ENCODE measurements at places on chromosomes 3 and 15.

GRCh38 chr15:32029409-32029861, 880 bp upstream of the CHRNA7 start:
- no peak for DNase-seq

- no peak for DNase-seq
These were observed 950 bp upstream of the CNTN4 start for GRCh38 chr3:2097641-2098191.

DNA sequence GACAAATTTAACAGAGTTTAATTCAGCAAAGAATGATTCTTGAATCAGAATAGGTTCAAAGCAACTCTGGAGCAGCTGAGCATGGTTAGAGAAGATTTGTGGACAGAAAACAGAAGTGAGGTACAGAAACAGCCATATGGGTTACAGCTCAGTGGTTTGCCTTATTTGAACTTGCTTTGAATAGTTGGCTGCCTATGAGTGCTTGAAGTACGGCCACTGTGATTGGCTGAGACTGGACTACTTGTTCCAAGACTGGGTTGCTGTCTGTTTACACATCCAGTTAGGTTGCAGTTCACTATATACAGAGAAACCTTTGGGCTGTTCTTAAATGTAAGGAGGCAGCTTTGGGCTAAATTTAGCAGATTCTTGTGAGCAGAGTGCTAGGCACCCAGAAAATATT, 79.4 kb upstream of the CADPS start:
- DNase-seq = no peak

DNA sequence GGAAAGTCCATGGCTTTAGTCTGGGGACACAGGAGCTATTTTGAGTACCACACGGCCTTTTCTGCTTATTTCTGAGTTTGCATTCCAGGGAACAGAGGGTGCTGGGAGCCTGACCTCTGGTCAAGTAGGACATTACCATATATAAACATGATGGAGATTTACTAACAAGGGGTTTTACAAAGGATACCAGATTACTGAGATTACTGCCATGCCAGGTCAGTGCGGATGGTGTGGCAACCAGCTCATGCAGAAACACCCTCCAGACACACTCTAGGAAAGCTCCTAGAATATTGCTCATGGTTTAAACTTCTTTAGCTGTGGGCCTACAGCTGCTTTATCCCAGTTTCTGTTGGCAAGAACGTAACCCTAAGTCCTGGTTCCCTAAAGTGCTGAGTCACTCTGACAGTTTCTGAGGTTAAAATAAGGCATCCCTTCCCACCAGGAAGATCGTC, 54.3 kb upstream of the AGTR1 start:
- peak; percentile 70 for DNase-seq

DNA sequence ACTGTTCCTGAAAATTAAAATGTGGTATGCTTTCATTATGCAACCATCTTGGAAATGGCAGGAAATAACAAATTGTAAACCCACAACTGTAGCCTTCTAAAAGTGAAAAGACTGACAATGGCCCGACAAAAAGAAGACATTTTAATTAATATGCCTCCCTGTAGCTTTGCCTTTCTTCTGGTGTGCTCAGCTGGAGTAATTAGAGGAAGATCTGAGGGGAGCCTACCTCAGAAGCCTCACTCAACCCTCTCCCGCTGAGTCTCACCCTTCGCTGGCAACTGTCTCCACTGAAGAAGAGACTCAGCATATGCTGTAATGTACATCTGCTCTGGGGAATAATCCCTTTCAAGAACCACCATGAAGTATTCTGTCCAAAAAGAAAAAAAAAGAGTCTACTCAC, 104.7 kb upstream of the SETMAR start:
- no peak for DNase-seq

DNA sequence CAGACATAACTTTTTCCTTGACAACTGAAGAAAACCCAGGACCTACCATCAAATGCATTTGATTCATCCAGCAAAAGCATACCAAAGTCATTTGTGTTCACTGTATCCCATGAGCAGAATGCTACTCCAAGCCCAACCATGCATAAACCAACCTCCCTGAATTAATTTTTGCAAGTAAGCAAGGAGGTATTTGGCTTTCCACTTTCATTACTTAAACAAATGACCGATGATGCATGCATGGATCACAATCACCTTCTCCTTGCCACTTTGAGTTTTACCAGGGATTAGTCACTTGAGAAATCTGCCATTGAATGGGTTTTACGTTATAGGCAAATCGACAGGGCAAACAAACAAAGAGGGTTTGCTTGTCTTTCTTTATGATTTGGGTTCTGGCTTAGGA, 214.8 kb downstream of the FMN1 start:
- DNase-seq = no peak

GRCh38 chr3:65500398-65501306, 538.1 kb downstream of the MAGI1 start:
- DNase-seq = no peak

- DNase-seq = no peak
These were observed 17.9 kb upstream of the SATB1 start for GRCh38 chr3:18442756-18443664.

- DNase-seq = no peak
These were observed 71.0 kb downstream of the TP63 start for GRCh38 chr3:189702066-189702646.

DNA sequence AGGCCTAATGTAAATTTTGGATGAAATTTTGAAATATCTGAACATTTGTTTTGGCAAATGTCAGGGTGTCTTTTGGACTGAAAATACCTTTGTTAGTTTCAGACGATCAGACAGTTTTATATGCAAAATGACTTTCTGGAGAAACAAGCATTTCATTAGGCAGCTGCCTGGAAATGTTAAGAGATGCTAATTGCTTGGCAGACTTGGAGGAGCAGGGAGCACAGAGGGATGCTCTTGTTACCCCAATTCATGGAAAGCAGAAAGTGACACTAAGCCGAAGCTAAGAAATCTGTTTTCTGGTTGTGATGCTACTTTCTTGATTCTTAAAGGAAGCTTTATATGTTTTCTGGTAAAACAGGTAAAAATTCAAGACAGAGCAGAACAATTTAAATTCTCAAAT, 204.3 kb upstream of the GBE1 start:
- no peak for DNase-seq

GRCh38 chr3:181581656-181582055, 130.1 kb upstream of the SOX2 start:
- DNase-seq = no peak

- DNase-seq = no peak
These were observed 10.2 kb downstream of the FAM162A start for GRCh38 chr3:122394173-122394572.

GRCh38 chr3:11699083-11699427, 55.3 kb upstream of the VGLL4 start:
- peak; percentile 87 for DNase-seq

DNA sequence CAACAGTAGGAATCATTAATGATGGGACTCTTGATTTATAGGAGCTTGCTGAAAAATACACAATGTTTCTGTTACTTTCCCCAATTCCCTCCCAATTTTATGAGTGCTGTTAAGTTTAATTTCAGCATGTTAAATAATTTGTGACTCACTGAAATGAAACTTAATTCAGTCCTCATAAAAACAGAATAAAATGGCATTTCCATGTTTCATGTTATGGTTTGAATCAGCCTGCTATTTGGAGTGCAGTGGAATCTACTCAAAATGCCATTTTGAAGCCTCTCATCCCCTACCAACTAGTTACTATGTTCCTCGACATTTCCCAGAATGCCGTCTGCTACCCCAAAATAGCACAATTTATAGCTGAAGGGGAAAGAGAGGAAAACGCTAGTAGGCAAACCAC, 237.5 kb downstream of the ADAMTS17 start:
- DNase-seq = no peak

GRCh38 chr3:74469151-74469550, 145.3 kb downstream of the CNTN3 start:
- no peak for DNase-seq

- DNase-seq = no peak
These were observed 140.3 kb downstream of the TBC1D5 start for GRCh38 chr3:17602126-17602525.

DNA sequence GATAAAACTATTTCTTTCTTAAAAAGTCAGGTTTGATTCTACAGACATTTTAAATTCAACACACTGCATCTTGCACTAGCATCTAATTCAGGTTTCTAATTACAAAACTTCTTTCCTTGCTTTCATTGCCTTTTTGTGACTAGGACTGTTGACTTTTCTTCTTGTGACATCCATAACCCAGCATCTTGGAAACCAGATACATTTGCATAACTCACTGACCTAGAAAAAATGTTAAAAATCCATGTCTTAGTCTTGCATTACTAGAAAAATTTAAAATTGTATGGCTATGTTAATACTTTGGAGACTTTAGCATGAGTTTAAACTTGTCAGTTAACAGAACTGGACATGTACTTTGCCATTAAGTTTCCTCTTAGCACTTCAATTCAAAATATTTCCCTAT, 72.7 kb downstream of the DTWD1 start:
- no peak for DNase-seq

DNA sequence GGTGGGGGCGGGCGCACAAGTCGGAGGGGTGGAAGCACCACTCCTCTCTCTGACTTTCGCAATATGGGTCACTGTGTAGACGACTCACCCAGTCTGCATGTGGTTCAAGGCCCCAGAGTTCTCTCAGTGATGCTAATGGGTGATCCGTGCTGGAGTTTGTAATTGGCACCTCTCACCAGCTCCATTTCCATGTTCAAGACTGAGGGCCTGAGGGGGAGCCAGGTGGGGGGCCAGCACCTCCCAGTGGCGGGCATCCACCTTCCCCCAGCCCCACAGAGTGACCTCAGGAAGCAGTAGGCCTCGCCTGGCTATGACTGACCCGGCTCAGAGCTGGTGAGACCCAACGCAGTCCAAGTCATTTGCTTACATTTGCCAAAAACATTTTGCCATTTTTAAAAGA, 230.0 kb upstream of the ST8SIA2 start:
- DNase-seq = no peak

DNA sequence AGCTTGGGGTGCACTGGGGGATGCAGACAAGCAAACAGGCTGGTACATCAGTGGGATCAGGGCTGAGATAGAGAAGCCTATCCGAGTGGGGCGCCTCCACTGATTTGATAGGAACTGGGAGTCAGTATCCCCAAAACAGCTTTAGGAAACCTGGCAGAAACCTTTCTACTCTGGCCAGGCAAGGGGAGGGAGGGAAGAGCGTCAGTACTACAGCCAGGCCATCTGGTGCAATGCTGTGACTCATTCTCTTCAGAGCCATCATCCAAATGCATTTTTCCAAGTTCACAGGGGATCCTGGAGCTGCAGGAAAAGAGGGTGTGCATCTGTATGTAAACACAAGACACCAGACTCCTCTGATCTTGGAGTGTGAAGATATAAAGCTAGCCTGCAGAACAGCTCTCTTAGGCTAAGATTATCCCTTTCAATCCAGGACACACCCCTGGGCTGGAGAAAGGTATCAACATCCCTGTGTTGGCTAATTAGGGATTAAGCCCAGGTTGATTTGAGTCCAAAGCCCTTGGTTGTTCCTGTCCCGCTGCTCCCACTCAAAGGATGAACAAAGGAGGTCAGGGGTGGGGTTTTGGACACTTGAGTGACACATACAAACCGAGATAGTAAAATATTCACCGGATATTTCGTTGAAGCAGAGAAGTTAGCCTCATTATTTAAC, 9.3 kb downstream of the GALNT15 start:
- no peak for DNase-seq

GRCh38 chr3:12798559-12799179, 2.2 kb downstream of the CAND2 start:
- DNase-seq = no peak

- DNase-seq = no peak
These were observed 34.8 kb downstream of the SLC12A8 start for GRCh38 chr3:125177746-125178145.

DNA sequence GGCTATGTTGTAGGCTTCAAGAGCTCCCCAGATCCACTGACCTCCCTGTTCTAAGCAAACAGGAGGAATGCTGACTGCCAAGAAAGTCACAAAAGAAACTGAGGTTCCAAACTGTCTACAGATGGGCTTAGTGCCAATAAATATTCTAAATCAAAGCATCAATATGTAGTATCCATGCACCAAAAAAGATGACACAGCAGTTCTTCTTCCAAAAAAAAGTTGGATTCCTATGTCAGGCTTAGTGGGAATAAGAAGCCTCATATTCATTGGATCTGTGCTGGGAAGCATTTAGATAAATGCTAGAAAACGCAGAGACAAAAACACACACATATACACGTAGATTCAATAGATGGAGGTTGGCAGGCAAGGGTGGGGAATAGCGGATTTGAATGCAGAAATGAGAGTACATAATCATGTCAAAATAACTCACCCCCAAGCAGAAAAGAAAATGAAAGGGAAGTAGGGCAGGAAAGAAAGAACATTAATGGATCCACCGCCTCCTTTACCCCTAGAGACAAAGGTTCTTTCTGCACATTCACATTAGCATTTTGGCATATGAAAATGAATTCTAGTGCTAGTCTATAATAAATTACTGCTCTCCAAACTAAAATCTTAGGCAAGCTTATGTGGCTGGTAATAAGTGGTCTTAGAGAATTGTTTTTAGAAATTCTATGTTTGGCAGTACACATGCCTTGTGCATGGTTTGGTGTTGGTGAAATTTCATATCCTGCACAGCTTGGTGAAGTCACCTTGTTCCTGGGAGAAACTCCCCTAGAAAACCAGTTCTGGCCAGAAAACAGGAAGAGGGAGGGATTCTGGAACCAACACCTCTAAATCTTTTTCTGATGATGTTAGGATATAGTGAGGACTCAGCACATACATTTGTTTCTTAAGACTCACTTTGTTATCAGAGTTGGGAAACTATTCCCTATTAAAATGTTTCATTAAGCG, 283.4 kb downstream of the LSAMP start:
- no peak for DNase-seq

DNA sequence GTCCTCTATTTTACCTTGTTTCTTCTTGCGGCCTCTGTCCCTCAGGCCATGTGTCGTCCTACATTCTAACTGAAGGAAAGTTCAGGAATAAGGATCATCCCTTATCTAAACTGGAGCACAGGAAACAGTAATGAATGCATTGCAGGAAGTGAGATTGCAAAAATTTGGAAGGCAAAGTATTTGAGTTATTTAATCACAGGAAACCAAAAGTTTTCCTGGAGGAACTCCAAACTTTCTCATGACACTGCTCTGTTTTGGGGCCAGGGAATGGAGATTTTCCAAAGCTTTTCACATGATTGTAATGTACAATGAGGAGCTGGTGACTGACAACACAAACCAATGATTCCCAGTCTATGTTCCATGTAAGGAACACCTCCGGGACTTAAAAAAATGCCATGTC, 57.8 kb upstream of the PLSCR4 start:
- no peak for DNase-seq

GRCh38 chr3:118810499-118811035, 224.1 kb downstream of the IGSF11 start:
- no peak for DNase-seq

GRCh38 chr3:108862865-108863798, 40.5 kb downstream of the TRAT1 start:
- DNase-seq = peak; percentile 79

- DNase-seq = no peak
These were observed 1.6 kb upstream of the DNAH1 start for GRCh38 chr3:52314489-52314888.

All from PC-9 (cell line).